Stimulated activated CD4-positive, alpha-beta T cell treated with anti-CD3 and anti-CD28 coated beads, Interleukin-4, amount 100 ng/mL, for 48 hours (primary cell): ENCODE measurements at places on chromosomes 13 and 19.
A peak's percentile ranks its signal among the peaks of the same experiment; 100 is the strongest.

GRCh38 chr13:105579821-105580710, 955.4 kb downstream of the EFNB2 start:
- no peak for DNase-seq

GRCh38 chr19:54077334-54077733, 3.8 kb downstream of the TARM1 start:
- no peak for DNase-seq

DNA sequence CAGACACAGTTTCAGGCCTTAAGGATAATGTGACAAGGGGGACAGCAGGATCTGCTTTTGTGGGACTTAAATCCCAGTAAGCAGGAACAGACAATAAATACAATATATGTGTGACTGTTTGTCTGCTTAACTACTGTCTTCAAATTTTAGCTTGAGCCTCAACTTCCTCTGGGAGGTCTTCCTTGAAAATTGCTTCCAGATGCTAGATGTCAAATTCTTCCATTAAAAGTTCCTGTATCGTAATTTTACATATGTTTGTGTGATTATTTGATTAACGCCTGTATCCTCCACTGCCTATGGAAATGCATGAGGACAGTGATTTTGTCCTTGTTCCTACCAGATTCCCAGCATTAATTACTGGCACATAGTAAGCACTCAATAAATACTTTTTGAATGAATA, 385.5 kb downstream of the NDFIP2 start:
- DNase-seq = no peak

- no peak for DNase-seq
Measured at GRCh38 chr13:110872034-110872767, 42.7 kb downstream of the ANKRD10 start.

DNA sequence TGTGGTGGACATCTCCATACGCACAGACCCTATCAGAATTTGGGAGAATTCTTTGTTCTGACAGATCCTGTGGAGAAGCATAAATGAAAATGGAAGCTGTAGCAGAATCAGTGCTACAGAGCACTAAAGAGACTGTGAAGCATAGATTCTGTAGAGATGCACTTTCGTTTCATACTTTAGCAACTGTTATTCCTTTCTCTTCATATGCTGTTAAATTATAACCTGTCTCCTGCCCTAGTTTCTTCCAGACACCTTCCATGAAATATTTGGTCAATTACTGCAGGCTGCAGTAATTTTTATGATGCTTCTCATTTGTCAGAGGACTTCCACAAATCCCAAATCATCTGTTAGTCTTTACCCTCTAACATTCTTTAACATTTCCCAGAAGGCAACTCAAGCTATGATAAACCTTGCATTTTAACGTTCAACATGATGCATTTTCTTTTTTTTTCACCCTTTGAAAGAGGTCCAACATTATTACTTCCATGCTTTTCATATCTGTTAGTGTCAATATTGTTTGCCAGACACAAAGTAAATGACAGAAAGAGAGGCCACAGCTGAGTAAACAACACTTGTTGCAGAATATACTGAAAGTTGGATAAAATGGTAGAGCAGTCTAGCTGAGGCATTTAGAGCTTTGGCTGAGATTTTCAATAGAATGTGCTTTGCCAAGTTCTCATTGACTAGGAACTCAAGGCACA, 412.7 kb downstream of the LMO7 start:
- no peak for DNase-seq

GRCh38 chr19:4971424-4971793, 2.5 kb downstream of the KDM4B start:
- no peak for DNase-seq

- no peak for DNase-seq
Measured at GRCh38 chr13:43895940-43896339, 16.2 kb downstream of the LACC1 start.

- DNase-seq = no peak
Measured at GRCh38 chr19:10044390-10044789, 31.1 kb downstream of the RDH8 start.

DNA sequence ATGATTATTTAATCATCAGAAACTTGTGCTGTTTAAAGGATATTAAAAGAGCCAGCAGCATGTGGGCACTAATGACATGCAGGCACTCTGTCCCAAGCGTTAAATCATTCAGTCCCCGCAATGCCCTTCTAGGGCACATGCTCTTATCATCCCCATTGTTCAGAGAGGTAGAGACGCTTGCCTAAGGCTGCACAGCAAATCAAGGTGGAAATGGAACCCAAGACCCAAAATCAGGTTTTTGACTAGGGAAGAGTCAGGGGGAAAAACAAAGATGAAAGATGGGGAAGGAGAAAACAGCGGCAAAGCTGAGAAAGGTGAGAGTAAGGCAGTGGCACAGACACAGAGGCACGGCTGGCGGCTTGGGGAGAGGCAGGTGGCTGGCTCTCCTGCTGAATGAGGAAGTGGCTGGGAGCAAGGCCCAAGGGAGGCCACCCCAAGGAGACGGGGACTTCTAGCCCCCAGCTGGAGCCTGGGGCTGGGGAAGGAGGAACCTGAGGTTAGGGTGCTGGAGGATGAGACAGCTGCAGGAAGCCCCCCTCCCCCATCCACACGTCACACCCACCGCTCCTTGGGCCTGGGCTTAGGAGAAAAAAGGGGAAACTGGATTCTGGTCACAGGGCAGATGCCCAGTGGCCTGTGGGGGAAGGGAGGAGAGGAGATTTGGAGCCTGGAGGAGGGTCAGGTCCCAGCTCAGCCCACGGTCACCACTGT, 1.0 kb upstream of the TYROBP start:
- no peak for DNase-seq

DNA sequence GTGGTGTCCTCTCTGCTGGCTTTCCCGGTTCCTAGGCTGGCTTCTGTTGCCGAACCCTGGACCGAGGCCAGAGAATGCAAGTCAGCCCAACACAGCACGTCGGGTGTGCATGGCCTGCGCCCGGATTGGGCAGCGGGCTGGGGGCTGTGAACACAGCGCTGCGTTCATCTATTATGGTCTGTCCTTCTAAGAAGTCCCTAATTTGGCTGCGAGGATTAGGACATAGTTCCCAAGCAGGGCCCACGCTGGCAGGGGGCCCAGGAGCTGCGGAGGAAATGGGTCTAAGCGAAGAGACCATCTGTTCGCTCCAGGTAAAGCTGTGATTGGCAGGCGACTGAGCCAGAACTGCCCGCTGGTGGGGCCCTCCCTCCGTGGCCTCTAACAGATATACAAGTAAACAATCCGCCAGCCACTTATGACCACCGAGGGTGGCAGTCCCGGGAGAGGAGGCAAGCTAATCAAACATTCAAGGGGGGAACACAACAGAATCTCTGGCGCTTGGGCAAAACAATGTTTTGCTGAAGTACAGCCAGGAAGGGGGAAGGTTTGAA, 6.0 kb downstream of the SYCE2 start:
- no peak for DNase-seq

GRCh38 chr19:9671655-9672054, 3.2 kb downstream of the ZNF562 start:
- DNase-seq = no peak

GRCh38 chr13:96020155-96020575, 33.0 kb downstream of the UGGT2 start:
- no peak for DNase-seq

GRCh38 chr13:110409581-110409992, 102.5 kb downstream of the COL4A2 start:
- DNase-seq = no peak

DNA sequence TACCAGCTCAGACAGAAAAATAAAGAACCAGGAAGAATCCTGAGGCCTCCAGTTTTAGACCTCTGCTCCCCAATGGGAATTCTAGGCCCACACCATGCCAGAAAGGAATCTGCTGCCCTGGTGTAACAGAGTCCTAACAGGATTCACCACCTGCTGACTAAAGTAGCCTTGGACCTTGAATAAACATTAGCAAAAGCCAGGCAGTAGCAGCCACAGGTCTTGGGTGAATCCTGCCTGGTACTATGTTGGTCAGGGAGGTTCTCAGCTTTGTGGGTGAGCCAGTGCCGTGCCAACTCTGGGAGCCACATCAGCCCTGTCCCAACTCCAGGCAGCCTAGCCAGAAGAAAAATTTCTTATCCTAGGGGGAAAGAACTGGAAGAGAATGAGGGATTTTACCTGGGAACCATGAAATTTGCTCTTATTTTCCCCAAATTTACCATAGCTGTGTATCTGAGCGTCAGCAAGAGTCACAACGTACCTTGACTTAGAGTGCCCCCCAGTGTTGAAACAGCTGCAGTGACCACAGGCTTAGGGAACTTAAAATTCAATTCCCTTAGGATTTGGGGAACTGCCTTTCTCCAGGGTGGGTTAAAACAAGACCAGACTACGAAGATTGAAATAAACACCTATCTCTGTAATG, 1895.6 kb upstream of the PRR20A start:
- no peak for DNase-seq

GRCh38 chr19:36915992-36916830, at the start of the genes ZNF568 and ZNF829:
ZNF568 (plus strand) TSS chr19:36916332; CDS start chr19:36922771, 6,439 bp downstream.
ZNF829 (minus strand) TSS chr19:36916291; CDS start chr19:36915167, 1,124 bp downstream.
- DNase-seq = peak; percentile 83

DNA sequence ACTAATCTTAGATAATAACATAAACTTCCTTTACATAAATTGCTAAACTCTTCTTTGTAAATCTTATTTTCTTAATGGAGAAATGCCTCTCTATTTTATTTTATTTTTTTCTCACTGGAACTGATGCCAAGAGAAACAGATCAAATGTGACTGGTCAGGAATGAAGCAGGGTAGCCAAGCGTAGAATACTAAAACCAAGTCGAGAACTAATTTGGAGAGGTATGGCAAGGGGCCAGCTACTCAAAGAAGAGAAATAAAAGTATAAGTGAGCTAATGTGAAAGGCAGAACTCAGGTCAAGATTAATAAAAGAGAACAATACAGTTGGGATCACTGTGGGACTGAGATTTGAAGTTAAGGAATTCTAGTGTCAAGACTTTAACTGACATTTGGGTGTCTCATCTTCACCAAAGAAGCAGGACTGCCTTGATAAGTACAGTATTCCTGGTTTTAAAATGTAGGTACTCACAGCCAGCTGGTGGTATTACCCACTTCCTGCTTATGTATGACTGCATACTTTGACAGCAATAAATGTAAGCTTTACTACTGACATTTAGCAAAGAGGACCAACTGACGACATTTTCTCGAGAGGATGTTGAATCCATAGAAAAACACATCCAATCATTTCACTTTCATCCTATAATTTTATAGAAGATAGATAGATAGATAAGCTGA, 1192.2 kb downstream of the EFNB2 start:
- DNase-seq = no peak

GRCh38 chr13:99542788-99543406, 41.6 kb downstream of the TM9SF2 start:
- DNase-seq = peak; percentile 22

DNA sequence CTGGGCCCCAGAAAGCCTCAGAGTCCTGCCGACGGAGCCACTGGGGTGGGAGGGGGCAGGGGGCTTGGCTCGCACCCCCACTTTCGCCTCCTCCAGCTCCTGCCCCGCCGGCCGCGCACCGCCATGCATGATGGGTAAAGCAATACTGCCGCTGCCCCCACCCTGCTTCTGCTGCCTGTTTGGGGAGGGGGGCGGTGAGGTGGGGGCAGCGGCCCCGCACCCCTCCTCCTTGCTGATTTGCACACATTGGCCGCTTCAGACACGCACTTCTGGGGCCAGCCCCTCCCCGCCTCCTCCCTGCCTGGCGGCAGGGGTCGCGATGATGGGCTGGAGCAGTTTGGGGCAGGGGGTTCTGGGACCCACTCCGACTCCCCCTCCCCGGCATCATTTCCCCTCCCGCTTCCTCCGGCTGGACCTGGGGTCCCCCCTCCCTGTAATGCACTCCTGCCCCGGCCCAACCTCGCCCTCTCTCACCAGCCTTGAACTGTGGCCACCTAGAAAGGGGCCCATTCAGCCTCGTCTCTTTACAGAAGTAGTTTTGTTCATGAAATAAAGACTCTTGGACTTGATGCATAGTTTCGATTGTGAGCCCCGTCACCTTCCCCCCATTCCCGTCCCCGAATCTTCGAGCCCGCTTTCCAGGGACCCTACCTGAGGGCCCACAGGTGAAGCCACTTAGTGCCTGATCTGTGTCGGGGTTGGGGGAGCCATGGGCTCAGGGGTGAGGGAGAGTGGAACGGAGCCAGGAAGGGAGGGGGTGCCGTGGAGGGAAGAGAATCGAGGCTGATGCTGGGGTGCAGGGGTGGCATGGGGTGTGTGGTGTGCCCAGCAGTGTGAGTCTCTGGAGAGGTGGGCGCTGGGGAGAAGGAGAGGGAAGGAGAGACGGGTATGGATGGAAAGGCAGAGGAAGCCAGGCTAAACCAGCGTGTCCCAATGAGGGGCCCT, 1.4 kb upstream of the HPN start:
- DNase-seq = no peak

- no peak for DNase-seq
Measured at GRCh38 chr13:90719461-90719860, 628.0 kb upstream of the MIR17HG start.

- no peak for DNase-seq
Measured at GRCh38 chr13:113429608-113429985, 23.7 kb downstream of the ADPRHL1 start.

DNA sequence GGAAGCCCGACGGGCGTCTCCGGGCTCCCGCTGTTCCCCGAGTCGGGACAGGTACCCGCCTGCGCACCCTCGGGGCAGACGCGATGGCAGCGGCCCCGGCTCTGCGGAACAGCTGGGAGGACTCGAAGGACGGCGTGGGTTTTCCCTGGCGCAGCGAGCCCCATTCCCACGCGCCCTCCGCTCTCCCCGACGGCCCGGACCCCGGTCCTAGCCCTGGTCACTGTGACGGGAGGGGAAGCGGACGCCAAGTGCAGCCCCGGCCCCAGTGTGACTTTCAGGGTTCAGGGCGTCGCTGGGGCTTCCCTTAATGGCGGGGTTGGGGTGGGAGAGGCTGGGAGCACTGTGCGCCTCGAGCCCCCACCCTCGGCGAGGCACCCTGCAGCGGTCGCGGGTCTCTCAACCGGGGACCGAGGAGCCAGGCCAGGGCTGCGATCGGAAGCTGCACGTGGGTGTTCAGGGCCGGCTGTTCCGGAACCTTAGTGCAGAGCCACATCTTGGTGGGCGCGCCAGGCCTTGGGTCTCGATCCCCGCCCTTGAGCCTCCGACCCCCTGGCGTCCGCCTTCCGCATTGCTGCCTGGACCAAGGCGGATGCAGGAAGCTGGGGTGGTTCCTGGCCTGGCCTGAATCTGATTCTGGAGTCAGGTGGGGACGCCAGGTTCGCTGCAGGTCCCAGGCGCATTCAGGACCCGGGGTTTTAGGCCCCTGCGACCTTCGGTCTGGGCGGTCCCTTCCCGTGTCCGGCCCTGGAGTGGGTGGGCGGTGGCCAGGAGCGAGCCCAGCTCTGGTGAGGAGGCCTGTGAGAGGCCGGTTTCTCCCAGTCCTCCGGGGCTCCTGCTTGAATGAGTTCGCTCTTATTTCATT, 3.5 kb downstream of the LGALS7B start:
- DNase-seq = no peak

- DNase-seq = peak; percentile 37
Measured at GRCh38 chr13:25114220-25114619, 18.3 kb downstream of the PABPC3 start.
